Retina (tissue), 1 donor: ENCODE measurements at places on chromosomes 13 and 19.
A peak's percentile ranks its signal among the peaks of the same experiment; 100 is the strongest.

DNA sequence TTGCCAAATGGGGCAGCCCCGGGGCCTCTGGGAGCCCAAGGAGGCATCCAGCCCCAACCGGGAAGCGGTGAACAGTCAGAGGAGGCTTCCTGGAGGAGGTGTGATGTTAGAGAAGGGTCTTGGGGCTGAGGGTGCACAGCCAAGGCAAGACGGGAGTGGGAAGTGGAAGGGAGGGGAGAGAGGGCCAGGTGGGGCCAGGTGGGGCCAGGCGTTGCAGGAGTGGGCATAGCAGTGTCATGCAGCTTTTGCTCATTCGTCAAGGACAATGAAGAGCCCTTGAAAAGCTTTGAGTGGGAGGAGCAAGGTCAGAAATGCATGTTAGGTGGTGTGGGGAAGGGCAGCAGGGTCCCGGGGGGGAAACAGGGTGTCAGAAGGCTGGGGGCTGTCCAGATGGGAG lies 1.8 kb downstream of the FBN3 start:
- DNase-seq, result no peak

- peak; percentile 27 for DNase-seq
These were observed 6.5 kb downstream of the RASAL3 start for GRCh38 chr19:15457701-15458484.

GRCh38 chr13:110037925-110038573 lies 251.7 kb upstream of the IRS2 start:
- DNase-seq, result no peak

DNA sequence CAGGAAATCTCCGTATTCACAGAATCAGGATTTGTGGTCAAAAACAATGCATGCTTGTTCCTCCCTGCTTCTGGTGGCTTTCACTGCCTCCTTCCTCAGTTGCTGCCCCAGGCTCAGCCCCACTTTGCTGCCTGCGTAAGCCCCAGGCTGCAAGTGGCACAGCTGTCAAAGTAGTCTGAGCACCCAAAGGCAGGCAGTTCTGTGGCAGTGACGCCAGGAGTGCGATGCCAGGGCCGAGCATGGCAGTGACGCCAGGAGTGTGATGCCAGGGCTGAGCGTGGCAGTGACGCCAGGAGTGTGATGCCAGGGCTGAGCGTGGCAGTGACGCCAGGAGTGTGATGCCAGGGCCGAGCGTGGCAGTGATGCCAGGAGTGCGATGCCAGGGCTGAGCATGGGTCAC lies 77.3 kb upstream of the GPR183 start:
- DNase-seq, result no peak

- DNase-seq, result no peak
These were observed 99.0 kb upstream of the TNFSF11 start for GRCh38 chr13:42474954-42475353.

DNA sequence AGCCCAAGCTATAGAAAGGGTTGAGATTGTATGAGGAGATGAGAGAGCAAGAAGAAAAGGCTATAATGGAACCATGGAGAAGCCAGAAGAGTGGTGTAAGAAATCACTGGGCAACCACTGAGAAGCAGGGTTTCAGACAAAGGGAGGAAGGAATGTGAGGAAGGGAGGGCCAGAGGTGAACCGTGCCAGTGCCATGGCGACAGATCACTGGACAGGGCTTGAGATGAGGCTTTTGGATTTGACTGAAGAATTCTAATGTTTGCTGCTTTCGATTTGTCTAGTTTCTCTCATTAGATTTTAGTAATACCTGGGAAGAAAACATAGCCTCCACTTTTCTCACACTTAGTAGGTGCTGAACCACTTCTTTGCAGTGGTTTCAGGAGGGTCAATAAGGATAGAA lies 6.3 kb upstream of the GPR183 start:
- DNase-seq, result peak; percentile 7

DNA sequence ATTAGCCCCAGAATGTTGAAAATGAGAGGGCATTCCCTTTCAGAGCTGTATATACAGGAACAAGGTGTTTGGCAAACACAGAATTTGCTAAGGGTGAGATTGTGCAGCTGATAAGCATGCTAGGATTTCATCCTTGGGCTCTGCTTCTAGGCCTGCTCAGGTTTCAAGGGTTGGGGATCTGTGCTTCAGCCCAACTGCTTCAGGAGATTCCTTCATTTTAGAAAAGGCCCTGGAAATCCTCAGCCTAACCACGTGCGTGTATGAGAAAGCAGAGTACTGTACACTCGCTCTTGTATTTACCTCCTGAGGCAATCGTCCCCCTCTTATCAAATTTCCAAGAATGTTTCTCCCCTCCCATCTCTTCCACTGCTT lies 291.6 kb upstream of the ARGLU1 start:
- DNase-seq, result no peak

DNA sequence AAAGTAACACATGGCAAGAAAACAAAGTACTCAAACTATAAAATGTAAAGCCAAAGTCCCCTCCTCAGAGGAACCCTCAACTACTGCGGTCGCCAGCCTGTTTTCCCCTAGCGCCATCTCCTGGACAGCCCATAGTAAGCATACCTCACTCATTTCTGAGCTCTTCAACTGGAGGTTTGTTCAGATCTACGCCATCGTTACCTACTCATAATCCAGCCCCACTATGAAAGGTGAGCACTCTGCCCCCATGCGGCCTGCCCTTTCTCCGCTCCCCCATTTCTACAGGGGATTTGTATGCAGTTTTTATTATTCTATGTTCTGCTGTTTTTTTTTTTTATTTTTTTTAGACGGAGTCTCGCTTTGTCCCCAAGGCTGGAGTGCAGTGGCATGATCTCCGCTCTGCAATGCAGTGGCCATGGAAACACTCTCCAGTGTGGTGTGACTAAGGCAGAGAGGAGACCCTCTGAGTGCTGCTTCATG lies 26.2 kb downstream of the OPA3 start:
- DNase-seq, result peak; percentile 40

DNA sequence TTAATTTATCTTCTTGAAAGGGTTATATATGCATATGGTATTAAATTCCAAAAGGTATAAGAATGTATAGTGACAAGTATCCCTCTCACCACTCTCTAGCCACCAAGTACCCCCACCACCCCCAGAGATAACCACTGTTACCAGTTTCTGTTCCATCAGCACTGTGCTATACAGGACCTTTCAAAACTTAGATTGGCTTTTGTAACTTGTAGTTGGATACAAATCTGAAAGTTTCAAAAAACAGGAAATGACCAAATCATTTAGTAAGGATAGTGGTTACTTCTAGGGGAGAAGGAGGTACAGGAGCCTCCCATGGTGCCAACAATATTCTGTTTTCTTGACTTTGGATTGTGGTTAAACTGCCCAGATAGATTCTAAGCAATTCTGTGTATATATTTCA lies 56.7 kb downstream of the AKAP11 start:
- no peak for DNase-seq

- DNase-seq, result peak; percentile 65
These were observed 14.1 kb downstream of the SHANK1 start for GRCh38 chr19:50705422-50706019.

GRCh38 chr13:106477303-106477702 lies 58.2 kb downstream of the EFNB2 start:
- DNase-seq, result no peak

DNA sequence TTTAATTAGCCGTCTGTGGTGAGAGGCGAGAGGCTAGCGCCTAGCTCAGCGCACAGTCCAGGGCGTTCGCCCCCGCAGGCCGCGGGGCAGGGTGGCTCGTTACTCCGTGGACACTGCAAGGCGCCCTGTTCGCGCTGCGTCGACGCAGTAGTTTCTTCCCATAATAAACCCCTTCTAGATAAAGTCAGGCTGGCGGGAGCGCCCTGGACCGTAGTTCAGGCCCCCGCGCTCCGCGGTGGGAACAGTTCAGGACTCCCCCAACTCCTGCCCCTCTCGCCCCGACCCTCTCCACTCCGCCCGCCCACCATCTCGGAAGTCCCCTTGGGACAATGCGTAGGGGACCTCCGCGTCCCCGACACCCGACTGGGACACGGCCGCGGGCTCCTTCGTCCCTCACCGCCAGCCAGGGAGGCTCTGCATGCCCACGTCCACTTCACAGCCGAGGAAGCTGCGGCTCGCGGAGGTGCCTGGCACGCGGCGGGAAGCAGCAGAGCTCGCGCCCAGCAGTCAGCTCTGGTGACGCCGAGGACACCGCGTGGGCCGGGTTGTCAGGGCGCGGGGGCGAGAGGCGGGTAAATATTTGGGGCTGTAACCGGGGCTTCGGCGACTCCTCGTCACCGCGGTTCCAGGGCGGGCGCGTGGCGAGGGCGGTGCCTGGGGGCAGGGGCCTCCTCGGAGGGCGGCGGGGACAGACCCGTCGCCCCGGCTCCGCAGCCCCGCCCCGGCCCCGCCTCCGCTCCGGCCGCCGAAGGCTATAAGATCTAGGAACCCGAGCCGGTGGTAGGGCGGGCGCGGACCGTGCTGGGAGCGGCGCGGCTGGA lies at the start of gene RGCC:
RGCC (plus strand) TSS at position 783 of the 821 bp plus-strand sequence. CDS start 158 bp downstream, outside the sequence.
- DNase-seq, result peak; percentile 79

GRCh38 chr19:39413272-39413910 lies 922 bp downstream of the PLEKHG2 start:
- peak; percentile 71 for DNase-seq

GRCh38 chr13:31227870-31228269 lies 28.1 kb downstream of the B3GLCT start:
- no peak for DNase-seq

DNA sequence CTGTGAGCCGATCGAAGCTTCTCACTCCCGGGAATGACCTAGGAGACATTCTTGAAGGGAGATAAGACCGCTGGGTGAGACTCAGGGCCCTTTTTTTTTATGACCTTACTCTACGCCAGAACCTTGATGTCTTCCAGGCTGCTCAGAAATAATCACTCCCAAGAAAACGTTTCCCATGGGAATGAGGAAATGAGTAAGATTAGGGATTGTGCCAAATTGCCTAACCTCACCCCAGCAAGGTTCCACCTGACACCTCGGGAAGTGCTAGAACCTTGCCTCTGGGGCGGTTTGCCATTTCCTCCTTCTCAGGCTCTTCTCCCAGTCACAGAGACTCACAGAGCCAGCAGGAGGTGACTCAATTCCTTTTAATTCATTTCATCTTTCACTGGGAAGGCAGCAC lies 2.3 kb downstream of the SLC46A3 start:
- DNase-seq, result peak; percentile 4

- no peak for DNase-seq
These were observed 576.9 kb downstream of the IRS2 start for GRCh38 chr13:109209526-109209925.

DNA sequence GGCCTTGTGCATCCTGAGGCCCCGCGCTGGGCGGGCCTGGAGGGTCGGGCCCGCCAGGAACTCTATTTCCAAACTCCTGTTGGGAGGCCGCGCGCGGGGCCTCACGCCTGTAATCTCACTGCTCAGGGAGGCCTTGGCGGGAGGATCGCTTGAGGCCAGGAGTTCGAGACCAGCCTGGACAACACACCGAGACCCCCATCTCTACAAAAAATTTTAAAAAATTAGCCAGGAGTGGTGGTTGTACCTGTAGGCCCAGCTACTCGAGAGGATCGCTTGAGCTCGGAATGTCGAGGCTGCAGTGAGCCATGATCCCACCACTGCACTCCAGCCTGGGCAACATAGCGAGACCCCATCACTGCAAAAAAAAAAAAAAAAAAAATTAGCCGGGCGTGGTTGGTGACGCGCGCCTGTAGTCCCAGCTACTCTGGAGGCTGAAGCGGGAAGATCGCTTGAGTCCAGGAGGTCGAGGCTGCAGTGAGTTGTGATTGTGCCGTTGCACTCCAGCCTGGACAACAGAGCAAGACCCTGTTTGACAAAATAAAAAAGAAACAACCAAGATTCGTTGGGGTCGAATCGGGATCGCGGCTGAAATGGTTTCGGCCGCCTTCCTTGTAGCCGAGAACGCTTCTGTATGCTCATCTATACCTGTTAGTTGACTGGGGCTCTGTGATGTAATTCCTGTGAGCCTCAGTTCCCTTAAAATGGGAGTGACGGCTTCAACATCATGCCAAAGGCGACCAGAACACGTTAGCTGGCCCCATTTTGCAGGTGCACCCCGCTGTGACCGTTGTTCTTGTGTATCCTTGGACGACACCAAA lies 636 bp downstream of the SF3A2 start:
- DNase-seq, result no peak

GRCh38 chr13:66914155-66914554 lies 316.0 kb downstream of the PCDH9 start:
- DNase-seq, result no peak

DNA sequence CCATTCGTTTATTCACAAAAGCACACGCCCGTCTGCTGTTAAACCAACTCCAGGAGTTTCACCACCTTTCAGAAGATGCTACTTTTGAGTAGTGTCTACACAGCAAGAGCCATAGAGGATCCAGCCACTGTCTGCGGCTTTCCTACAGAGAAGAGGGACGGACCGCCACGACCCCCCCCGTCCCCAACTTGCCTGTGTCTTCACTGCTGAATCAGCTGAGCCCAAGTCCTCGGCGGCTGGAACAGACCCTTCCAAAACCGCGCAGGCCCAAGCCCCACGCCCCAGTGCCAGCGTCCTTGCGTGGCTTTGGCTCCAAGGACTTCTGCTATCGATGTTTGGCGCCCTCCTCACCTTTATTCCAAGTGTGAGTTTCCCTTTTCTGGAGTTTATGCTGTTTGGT lies 65.1 kb downstream of the SPACA7 start:
- no peak for DNase-seq

DNA sequence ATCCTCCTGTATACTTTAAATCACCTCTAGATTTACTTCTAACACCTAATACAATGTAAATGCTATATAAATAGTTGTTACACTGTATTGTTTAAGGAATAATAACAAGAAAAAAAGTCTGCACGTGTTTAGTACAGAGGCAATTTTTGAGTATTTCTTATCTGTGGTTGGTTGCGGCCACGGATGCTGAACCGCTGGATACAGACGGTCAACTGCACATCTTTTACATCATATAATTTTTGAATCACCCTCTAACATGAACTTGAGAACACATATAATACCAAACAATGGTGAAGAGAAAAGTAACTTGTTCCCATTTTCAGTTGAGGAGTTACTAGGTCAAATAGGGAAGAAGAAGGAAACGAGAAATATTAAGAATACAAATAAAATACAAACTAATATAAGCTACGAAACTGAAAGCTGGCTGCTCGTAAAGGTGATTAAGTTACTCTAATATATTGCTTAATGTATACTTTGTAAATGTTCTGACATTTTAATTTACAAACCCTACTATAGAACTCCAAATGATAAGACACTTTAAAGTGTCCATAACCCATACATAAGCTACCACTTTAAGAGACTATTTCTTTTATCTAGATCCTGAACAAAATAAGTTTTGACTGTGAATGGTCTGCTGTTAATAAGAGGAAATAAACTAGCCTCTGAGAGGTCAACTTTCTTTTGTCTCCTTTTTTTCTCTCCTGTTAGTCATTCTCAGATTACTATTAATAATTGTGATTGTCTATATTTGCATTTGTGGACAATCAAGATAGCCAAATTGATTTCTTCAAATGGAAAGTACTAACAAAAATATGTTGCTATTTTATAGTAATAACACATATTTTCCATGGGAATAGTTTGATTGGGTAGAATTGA lies 457.4 kb downstream of the DIAPH3 start:
- no peak for DNase-seq

GRCh38 chr13:113729187-113730019 lies 29.6 kb upstream of the TMEM255B start:
- DNase-seq, result peak; percentile 44

DNA sequence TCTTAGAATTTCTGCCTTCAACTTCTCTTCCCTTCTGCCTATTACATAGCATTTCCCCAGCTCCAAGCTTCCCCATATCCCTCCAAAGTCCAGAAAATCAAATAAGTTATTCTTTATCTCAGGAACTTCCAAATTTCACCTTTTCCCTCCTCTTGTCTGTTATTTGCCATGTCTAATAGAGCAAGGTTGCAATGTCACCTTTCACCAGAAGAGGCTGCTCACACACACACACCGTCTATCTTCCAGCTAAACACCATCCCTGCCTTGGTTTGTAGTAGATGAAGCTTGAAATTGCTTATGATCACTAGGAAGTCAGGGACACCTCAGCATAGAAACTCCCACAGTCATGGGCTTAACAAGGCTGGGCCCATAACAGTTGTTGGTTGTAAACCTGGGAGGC lies 48.4 kb downstream of the ZNRF4 start:
- no peak for DNase-seq
